ENCODE measurements at places on chromosomes 16 and 17.

DNA sequence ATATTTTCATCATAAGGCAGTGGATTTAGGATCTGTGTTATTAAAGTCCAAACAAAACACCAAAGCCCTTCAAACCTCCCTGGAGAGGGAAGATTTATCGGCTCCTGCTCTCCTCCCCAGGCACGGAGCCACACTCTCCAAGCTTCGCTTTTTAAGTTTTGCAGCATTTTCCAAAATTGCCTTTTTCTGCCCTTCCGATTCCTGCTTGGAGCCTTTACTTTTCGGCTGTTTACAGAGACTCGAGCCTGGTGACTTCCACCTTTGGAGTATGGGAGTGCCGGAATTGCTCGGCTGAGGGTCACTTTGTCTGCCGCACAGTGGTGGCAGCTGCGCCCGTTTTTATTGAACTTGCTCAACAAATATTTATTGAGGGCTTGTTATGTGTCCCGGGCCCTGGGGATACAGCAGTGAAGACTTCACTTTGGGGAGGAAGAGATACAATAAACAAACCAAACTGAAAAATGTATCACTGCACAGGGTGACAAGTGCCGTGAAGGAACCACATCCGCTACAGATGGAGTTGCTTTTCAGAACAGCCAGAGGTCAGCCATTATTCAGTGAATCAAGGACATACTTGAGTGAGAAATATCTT lies 185.5 kb downstream of the NTN1 start:
- no peak for DNase-seq

DNA sequence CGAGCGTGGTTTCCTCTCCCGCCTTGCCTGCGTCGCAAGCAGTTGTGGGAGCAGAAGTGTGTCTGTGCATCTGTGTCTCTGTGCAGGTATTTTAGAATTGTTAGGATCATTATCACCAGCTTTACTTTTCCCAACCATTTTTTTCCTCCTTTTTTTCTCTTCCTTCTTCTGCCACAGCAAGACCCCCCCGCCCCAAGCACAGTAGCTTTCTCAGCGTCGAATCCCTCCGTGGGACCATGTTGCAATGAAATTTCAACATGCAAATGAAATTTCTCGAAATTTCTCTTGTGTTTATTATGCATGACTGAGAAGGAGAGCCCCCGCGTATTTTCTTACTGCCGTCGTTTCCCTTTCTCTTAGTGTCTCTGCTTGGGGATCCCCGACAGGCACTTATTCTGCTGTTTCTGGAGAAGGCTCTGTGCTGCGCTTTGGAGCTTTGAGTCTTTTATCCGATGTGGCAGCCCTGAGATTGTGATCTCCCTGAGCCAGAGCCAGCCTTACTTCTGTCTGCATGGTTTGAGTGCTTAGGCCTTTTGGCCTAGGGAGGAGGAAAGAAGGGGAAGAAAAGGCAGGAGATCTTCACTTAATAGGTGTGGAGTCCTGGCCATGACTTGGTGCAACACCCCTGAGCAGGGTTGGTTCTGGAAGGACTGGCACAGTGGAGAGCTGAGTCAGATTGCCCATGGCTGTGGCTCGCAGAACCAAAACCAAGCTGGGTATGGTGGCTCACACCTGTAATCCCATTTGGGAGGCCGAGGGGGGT lies 5.0 kb downstream of the ARMC7 start:
- DNase-seq, result no peak

- DNase-seq, result no peak
Observed at GRCh38 chr16:19472482-19472881, 49.4 kb downstream of the GDE1 start.

GRCh38 chr16:46607529-46607928 lies 13.7 kb downstream of the SHCBP1 start:
- DNase-seq, result no peak

- DNase-seq, result no peak
Observed at GRCh38 chr16:89048090-89048725, 45.4 kb upstream of the ACSF3 start.

DNA sequence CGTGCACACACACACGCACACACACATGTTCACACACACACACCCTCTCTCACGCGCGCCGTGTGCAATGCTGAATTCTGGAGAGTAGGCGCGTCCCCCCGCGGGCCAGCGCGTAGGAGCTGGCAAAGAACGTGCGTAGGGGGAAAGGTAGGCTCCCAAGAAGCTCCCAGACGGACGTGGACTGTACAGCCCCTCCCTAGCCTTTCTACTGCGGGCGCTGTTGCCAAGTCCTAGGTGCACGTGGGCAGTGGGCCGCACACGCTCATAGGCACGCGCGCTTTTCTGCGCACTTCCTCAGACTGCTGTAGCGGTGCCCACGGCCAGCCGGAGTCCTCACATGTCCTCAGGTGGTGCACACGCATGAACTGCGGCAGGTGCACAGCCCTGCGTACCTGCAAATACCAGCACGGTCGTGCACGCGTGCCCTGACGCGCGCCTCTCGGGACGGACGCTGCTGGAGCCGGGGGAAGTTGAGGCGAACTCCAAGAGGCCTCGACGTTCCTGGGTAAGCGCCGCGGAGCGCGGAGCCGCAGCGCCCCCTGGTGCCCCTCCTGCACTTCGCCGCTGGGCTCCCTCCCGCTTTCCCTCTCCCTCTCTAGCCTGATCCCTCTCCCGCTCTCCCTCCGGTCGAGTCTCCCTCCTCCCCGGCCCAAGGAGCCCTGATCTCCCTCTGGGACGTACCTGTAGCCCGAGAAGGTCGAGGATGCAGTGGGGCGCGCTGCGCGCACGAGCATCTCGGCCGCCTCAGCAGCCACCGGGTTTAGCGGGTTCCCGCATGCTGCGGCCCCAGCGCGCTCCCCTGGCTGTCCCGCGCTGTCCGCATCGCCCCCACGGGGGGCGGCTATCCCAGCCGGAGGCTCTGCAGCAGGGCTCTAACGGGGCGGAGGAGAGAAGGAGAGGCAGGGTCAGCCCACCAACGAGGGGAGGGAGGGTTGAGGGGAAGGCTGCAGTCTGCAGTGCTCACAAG lies 749 bp downstream of the GRIN2A start:
- DNase-seq, result no peak

- DNase-seq, result no peak
Observed at GRCh38 chr17:56640116-56640515, 46.6 kb downstream of the NOG start.

DNA sequence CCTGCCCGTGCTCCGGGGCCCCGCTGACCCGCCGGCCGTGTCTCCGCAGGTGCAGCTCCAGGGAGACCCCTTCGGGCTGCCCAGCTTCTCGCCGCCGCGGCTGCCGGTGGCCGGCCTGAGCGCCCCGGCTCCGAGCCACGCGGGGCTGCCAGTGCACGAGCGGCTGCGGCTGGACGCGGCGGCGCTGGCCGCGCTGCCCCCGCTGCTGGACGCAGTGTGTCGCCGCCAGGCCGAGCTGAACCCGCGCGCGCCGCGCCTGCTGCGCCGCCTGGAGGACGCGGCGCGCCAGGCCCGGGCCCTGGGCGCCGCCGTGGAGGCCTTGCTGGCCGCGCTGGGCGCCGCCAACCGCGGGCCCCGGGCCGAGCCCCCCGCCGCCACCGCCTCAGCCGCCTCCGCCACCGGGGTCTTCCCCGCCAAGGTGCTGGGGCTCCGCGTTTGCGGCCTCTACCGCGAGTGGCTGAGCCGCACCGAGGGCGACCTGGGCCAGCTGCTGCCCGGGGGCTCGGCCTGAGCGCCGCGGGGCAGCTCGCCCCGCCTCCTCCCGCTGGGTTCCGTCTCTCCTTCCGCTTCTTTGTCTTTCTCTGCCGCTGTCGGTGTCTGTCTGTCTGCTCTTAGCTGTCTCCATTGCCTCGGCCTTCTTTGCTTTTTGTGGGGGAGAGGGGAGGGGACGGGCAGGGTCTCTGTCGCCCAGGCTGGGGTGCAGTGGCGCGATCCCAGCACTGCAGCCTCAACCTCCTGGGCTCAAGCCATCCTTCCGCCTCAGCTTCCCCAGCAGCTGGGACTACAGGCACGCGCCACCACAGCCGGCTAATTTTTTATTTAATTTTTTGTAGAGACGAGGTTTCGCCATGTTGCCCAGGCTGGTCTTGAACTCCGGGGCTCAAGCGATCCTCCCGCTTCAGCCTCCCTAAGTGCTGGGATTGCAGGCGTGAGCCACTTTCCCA lies 5.9 kb downstream of the CTF1 start:
- DNase-seq, result no peak

DNA sequence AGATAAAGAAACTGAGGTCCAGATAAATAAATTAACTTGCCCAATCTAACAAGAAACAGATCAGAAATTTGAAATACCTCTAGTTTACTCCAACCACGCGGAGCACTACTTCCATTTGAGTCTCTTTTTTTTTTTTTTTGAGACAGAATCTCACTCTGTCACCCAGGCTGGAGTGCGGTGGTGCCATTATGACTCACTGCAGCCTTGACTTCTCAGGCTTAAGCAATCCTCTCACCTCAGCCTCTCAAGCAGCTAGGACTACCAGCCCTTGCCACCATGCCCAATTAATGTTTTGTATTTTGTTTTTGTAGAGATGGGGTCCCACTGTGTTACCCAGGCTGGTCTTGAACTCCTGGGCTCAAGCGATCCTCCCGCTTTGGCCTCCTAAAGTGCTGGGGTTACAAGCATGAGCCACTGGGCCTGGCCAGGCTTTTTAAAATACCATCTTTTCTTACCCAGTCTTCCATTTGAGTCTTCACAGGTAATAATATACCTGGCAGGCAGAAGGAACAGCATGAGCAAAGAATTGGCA lies 3.3 kb upstream of the NACA2 start:
- no peak for DNase-seq

- DNase-seq, result no peak
Observed at GRCh38 chr16:51508490-51509212, 357.6 kb upstream of the SALL1 start.

DNA sequence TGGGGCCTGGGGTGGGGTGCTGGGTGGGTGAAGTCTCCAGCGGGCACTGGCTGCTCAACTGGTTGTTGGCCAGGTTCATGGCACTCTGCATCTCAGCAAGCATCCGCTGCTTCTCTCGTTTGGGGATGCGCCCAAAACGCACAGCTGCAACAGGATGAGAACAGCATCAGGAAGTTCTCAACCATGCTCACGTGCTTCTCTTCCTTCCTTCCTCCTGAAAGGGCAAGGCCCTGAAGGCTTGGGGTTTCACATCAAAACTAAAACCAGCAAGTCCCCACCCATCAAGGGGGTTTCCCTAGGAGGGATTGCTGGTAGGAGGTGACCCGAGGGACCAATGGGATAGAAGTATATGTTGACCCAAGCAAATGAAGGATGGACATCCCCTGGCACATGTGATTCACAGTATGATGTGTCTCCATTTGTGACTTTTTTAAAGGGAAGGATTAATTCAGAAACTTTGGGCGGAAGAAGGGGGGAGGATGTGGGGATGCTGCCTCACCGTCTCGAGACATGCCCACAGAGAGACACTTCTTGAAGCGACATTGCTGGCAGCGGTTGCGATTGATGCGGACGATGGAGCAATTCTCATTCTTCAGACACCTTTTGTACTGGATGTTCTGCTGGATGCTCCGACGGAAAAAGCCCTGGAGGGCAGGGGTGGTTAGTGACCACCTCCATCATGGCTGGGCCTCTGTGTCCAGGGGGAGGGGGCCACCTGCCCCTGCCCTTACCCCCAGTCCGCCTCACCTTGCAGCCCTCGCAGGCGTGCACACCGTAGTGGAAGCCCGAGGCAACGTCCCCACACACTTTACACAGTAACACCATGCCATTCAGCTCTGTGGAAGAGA lies 4.2 kb downstream of the NR1D1 start:
- DNase-seq, result peak; percentile 58

GRCh38 chr17:55629995-55630394 lies 92.7 kb downstream of the TMEM100 start:
- DNase-seq, result no peak

DNA sequence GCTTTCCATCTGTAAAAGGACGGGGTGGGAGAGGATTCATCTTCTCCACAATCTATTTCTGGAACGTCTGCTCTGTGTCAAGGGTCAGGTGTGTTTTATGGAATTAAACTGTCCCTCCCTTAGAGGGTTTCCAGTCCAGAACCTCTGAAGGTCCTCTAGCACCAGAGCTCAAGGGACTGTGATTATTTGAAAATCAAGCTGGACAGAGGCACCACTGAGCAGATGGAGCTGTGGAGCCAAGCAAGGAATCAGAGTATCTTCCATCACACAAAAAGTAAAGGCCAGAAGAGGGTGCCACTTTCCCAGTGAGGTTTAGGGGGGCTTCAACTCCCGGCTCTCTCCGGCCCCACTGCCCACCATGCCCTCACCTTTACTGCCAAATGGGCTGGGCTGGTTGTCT lies 6.8 kb downstream of the CACNG5 start:
- DNase-seq, result no peak

DNA sequence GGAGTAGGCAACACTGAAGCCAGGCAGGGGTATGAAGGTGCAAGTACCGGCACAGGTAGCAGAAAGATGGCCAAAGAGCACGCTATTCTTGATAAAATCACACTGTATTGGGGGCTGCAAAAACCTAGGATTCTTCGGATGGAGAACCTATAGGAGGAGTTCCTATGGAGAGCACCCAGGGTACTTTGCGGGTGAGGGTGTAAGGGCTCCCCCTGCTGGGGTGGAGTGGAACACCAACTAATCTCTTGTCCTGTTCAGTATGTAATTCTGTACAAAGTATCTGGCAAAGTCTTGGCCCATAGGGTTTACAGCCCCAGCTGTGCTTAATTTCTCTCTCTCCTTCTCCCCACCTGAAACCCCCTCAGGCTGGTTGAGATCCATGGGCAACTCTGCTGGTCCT lies 393.1 kb upstream of the ASIC2 start:
- no peak for DNase-seq

DNA sequence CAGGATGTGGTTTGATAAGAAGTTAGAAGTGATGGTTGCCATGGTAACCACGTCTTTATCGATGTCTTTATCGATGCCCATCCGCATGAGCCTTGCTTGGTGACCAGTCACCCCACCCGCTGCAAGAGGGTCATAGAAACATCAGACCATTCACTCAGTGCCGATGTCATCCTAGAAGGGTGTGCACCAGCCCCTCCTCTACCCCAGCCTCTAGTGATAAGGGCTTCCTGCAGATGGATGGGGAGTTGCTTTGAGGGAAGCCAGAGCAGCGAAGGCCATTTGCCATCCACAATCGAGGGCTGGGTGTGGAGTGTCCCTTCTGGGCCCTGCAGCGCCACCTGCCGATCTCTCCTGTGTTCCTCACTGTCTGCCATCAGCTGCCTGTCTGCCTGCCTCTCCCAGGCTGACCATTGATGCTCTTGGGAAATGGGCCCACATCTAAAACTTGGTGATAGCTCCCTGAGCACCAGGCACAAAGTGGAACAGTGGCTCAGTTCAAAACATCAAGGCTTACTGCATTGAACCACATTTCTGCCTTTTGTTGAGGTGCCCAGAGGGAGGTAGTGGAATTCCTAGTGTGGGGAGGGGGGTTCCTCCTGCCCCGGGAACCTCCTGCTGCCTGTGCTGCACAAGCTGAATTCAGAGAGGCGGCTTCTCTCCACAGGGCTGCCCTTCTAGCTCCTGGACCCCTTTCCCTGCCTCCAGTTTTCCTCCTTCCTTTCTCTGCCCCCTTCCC lies 8.9 kb downstream of the CALB2 start:
- DNase-seq, result no peak
